Osteoblast (primary cell): ENCODE measurements at places on chromosomes 1 and 21. TPM values are rescaled to one million over a fixed set of nuclear protein-coding genes. Genes with fewer than 3 reads are reported as not detected.
A peak's percentile ranks its signal among the peaks of the same experiment; 100 is the strongest.

DNA sequence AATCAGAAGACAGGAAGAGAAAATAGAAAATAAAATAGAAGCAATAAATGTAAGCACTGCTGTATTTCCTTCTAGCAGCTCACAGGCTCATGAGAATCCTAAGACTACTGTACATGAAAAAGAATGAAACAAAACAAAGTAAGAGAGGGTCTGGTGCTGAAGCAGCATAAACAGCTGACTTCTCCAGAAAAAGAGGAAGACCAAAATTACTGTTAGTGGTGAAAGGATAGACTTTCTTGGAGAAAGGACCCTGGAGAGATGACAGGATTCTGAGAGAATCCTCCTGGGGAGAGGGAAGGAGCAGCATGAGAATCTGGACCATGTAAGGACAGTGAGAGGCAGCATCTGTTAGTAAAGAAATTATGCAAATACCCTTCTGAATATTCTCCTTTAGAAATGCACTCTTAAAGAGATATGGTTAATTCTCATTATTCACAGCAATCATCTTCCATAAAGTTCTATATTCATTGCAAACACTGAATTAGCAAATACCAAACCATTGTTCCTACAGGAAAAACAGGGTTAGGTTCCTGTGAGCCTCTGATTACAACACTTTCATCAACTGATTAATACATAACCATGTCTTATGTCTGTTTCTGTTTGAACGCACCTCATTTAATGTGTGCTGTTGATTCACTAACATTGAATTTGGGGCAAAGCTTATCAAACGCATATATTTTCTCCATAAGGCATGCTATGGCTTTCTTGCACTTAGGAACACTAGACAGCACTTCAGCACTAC is 17.0 kb downstream of the SLC25A24 start:
- H3K27ac ChIP-seq = no peak overlapping the region
- no peak for DNase-seq
- peaks cover 15% of the 10 kb centered on the region for H3K36me3 ChIP-seq
- no peaks in the 10 kb centered on the region for H3K4me1 ChIP-seq
- H3K27me3 ChIP-seq = no peaks in the 10 kb centered on the region

GRCh38 chr1:214280386-214281020 is 456 bp upstream of the SMYD2 start:
- DNase-seq = no peak
- H3K4me1 ChIP-seq = peaks cover 19% of the 10 kb centered on the region
- peak overlapping the region; percentile 51 for H3K27ac ChIP-seq
- H3K27me3 ChIP-seq = no peaks in the 10 kb centered on the region

GRCh38 chr1:77175230-77175844 is 43.9 kb downstream of the PIGK start:
- DNase-seq = no peak
- no peak overlapping the region for H3K4me3 ChIP-seq
- H3K36me3 ChIP-seq = no peaks in the 10 kb centered on the region
- peaks cover 5% of the 10 kb centered on the region for H3K4me1 ChIP-seq
- no peaks in the 10 kb centered on the region for H3K27me3 ChIP-seq

GRCh38 chr1:59738591-59739015 is 76.1 kb upstream of the HOOK1 start:
- no peak overlapping the region for H3K4me3 ChIP-seq
- no peaks in the 10 kb centered on the region for H3K27me3 ChIP-seq
- peaks cover 21% of the 10 kb centered on the region for H3K4me1 ChIP-seq
- H3K36me3 ChIP-seq = no peaks in the 10 kb centered on the region

PROK1 gene
- not detected in 2 replicates for total RNA-seq

SLC35D1 gene
- total RNA-seq = 13.0 and 13.8 TPM in 2 replicates

CFHR5 gene
- total RNA-seq = not detected in 2 replicates

LEFTY2 gene
- total RNA-seq = not detected in 2 replicates

GRCh38 chr1:75170981-75171380 is 36.8 kb downstream of the LHX8 start:
- DNase-seq = no peak
- H3K4me1 ChIP-seq = no peaks in the 10 kb centered on the region
- no peaks in the 10 kb centered on the region for H3K27me3 ChIP-seq
- H3K4me3 ChIP-seq = no peak overlapping the region

DNA sequence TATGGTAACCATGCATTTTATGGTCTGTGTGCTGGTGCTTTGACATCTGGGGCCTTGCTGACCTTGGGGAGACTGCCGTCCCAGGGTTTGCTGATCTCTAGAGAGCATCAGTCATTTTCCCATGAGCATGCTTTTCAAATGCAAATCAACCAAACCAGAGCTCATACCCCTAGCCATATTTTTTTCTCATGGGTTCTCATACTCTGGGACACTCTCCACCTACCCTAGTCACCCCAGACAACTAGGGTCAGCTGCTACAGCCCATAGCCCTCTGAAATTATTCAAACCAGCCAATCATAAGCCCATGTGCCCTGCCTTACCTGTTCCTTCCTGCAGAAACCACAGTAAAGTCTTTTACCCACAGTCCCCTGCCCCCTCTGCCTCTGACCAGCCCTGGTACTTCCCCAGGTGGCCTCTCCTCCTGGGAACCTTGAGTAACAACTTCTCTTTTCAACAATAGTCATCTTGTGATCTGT is 132.0 kb downstream of the MAP3K21 start:
- H3K27me3 ChIP-seq = no peaks in the 10 kb centered on the region
- H3K27ac ChIP-seq = no peak overlapping the region
- H3K4me1 ChIP-seq = no peaks in the 10 kb centered on the region
- no peaks in the 10 kb centered on the region for H3K36me3 ChIP-seq
- no peak for DNase-seq

DNA sequence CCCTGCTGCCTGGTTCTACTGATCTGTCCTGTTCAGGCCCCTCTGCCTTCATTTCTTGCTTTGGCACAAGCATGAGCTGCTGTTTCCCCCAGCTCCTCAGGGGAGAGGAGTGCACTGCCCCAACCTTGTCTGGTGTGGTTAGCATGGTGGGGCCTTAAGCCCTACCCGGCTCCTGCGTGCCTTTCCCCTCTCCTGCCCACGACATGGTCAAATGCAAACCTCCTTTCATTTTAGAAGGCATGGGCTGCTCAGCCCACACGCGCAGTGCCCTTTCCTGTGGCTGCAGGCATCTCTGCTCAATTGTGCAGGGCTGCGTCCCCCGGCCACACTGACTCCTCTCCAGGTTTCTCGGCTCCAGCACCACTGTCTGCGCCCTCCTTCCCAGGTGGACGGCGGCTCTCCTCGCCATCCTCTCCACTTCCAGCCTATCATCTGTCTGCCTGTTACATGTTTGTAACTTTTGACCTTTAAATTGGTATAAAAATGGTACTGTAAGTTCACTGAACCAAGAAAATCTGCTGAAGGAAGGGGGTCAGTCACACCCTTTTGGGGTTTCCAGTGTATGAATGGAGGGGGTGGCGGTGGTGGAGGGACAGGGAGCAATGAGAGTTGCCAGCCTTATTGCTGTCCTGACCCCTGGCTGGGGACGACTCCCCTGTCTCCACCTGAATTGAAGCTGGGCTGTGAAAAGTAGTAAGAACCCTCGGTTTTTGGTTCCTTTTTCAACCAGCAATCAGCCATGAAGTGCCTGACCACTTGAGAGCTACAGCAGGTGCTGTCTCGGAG is 5.1 kb downstream of the PDE9A start:
- peaks cover 30% of the 10 kb centered on the region for H3K27me3 ChIP-seq
- H3K4me1 ChIP-seq = no peaks in the 10 kb centered on the region
- H3K36me3 ChIP-seq = no peaks in the 10 kb centered on the region
- DNase-seq = peak; percentile 83
- H3K27ac ChIP-seq = no peak overlapping the region
- no peak overlapping the region for H3K4me3 ChIP-seq
